Stimulated activated CD4-positive, alpha-beta T cell treated with anti-CD3 and anti-CD28 coated beads, Interleukin-1b, Interleukin-23, amount 100 ng/mL, for 24 hours (primary cell): ENCODE measurements at places on chromosomes 1 and 21.

- DNase-seq, result no peak
These were observed 3.5 kb downstream of the RGL1 start for GRCh38 chr1:183808296-183809027.

DNA sequence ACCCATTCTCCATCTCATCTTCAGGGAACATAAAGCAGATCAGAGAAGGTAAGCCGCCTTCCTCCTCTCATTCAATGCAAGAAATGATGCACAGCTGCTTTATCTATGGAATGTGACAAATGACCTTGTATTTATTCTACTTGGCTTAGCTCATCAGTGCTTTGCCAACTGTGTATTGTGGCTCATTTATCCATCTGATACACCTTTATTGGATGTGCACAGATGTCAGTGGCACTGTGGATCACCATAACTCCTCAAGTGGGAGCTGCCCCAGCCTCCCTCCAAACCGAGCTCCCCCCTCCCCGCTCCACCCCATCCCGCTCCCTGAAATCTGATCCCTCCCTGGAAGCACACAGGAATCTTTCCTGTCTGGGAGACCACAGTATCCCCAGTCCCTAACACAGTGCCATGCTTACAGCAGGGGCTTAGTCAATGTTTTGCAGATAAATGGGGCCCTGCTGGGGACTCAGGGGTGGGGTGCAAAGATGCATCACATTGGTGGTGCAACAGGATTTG is 156.0 kb upstream of the RAB4A start:
- DNase-seq, result no peak

DNA sequence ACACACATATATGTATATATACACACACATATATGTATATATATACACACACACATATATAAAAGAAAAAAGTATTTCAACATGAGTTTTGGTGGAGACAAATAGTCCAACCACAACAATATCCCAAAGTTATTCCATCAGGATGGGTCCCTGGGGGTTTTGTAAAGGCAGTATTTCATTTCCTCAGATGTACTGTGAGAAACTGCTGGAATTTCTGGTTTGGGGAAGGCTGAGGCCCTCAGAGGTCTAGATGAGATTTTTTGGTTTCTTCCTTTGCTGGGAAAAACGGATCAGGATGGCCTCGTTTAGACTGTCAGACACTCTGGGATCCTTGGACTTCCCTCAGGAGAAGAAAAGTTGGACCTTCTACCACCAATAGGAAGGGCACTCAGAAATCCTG is 36.5 kb upstream of the TENT5B start:
- no peak for DNase-seq

DNA sequence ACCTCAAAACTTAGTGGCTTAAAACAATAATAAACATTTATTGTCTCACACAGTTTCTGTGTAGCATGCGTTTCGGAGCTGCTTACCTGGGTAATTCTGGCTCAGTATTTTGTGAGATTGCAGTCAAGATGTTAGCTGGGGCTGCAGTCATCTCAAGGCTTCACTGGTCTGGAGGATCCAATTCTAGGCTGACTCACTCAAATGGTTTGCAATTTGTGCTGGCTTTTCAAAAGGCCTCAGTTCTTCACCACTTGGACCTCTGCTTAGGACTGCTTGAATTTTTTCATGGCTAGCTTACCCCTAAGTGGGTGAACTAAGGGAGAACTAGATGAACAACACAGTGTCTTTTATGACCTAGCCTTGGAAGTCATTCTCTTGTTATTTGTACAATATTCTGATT is 21.0 kb downstream of the XPR1 start:
- no peak for DNase-seq

- no peak for DNase-seq
These were observed 143.8 kb downstream of the KCTD3 start for GRCh38 chr1:215710899-215711225.

DNA sequence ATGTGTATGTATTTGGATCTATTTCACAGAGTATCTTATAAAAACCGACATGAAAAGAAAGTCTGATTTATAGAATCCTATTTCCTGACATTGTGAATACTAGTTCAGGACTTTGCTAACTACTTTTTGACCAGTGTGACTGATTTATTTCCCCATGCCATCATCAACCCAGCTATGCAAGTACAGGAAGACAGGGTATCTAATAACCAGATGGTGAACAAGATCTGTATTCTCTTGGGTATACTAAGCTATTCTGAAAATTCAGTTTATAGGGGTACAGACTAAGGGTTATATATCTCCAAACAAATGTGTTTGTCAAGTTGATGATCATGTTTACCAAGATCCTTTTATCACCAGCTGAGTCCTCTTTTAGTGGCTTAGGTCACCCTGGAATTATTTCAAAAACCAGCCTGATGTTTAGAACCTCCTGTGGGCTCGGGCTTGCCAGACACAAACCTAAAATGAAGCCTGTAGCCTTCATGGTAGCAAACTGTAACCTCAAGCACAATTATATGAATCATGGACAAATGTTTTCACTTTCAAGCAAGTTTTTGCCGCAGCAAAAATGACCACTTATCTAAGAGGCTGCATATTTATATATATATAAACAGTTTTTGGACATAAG is 185.1 kb downstream of the FGGY start:
- DNase-seq, result no peak

- no peak for DNase-seq
These were observed 257.1 kb downstream of the KCTD3 start for GRCh38 chr1:215824245-215824644.

GRCh38 chr21:42650441-42651421 is 2.7 kb upstream of the PDE9A start:
- no peak for DNase-seq

- DNase-seq, result no peak
These were observed 76.4 kb downstream of the TGFB2 start for GRCh38 chr1:218421531-218421930.

GRCh38 chr1:241485145-241485544 is 34.4 kb downstream of the FH start:
- no peak for DNase-seq

- no peak for DNase-seq
These were observed 38.6 kb downstream of the GPR3 start for GRCh38 chr1:27430903-27431600.

- DNase-seq, result no peak
These were observed 3.0 kb downstream of the FBLIM1 start for GRCh38 chr1:15761366-15762128.

- DNase-seq, result no peak
These were observed 445.6 kb upstream of the ADAMTS5 start for GRCh38 chr21:27412530-27412929.

DNA sequence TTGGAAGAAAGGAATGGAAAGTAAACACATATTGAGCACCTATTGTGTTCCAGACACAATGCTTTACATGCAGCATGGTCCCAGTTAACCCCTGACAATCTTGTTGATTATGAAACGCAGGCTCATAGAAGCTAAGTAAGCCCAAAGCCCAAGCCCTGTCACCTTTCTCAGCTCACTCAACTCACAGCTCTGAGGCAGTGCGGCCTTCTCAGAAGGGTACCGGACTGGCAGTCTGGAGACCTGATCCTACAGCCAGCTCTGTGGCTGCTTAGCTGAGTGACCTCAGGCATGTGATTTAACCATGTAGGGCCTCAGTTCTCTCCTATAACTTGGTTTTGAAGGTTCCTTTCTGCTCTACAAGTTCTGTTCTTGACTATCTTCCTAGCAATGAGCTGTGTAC is 464 bp upstream of the RNASEL start:
- DNase-seq, result no peak

DNA sequence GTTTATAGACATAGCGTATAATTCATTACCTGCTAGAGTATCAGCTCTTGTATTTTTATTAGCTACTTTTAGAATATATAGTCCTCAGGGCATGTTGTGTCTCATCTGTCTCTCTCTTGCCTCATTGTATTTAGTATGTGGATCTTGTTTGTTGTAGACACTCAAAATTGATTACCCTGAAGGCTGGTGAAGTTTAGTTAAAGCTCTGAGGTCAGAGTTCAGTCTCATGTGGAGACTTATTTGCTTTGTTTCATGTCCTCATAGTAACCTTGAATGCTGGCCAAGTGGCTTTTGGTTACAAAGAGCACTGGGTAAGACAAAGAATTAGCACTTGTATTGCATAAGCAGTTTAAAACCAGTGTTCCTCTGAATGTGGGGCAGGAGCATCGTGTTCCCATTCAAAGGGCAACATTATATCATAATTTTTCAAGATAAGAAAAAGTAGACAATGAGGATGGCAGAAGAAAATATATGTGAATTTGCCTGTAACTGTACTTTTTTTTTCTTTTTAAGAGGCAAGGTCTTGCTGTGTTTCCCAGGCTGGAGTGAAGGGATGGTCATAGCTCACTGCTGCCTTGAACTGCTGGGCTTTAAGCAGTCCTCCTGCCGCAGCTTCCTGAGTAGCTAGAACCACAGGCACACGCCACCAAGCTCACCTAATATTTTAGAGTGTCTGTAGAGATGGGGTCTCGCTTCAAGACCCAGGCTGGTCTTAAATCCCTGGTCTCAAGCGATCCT is 17.4 kb downstream of the CNST start:
- DNase-seq, result no peak

GRCh38 chr1:221632072-221632471 is 109.8 kb downstream of the DUSP10 start:
- no peak for DNase-seq

DNA sequence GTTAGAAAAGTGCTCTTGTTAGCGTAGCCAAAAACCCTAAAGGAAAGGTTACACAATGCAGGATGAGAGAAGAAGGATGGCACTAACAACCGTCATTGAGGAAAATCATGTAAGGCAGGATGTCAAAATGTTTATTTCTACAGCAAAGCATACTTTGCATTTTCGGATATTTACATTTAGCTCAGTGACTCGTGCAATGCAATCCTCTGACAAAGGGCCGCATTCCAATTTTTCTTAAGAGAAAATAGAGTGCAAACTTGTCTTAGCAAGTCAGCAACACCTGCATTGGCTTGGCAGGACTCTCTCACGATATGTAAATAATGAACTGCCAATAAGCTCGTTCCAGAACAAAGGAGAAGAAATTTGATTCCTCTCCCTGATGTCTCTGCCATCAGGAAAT is 33.3 kb downstream of the TIAM1 start:
- DNase-seq, result no peak

DNA sequence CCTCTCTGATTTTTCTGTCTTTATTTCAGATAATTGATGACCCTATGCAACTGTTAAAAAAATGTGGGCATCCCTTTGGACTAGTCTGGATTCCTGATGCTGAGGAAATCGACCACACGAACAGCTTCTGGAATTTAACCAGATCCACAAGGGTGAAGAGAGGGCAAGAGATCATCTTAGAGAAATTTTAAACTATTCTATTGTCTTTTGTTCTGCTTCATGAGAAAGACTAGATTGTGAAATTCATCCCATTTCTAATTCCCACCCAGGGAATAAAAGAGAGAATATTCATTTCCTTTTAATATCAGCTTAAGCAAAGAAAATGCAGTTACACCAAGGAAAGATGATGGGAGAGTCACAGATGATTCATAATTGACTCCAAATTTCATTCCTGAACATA is 71.8 kb downstream of the DUSP10 start:
- DNase-seq, result no peak

DNA sequence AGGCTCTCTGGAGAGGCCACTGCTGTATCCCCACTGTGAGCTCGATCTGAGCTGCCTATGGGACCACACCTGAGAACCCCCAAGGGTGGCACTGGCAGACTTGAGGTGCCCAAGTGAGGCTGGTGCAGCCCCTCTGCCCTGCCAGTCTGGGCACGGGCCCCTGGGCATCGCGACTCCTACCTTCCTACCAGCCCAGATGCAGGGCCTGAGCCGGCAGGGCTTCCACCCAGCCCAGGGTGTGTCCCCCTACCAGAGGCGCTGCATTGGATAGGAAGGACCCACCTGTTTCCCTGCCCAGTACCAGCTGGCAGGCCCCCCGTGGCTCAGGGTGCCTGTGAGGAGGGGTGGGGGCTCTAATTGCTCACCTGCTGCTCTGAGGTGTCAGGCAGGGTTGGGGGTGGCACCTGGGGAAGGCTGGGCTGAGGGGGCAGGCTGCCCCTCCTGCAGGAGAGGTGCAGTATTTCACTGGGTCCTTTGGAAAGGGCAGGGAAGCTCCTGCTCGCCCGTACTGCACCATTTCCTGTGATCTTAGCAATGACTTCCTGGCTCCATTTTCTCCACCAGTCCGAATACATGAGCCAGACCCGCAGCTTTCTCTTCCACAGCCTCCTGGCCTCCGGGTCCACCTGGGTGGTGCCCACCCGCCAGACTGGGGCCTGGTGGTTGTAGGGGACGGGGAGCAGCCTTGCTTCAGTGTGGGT is 11.8 kb downstream of the TP73 start:
- no peak for DNase-seq

- DNase-seq, result no peak
These were observed 410.1 kb upstream of the PLXNA2 start for GRCh38 chr1:208654241-208654640.

DNA sequence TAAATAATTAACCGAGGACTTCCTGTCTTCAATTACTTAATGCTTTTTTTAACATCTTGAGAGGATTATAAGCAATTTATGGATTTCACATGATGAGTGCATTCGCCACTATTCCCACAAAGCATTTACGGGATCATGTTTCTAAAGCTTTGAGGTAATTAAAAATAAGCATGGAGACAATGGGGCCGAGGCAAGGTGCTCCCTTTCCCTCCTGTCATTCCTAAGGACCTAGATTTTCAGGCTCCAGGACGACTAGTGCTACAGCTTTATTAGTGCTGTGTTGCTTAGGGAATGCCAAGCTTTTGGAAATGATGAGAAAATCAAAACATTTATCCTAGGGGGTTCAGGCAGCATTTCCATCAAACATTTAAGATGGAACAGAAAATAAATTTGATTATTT is 209.2 kb downstream of the KCTD3 start:
- DNase-seq, result no peak

GRCh38 chr1:235427447-235427846 is 60.2 kb downstream of the TBCE start:
- no peak for DNase-seq

GRCh38 chr1:88935522-88936222 is 44.3 kb upstream of the GTF2B start:
- no peak for DNase-seq

DNA sequence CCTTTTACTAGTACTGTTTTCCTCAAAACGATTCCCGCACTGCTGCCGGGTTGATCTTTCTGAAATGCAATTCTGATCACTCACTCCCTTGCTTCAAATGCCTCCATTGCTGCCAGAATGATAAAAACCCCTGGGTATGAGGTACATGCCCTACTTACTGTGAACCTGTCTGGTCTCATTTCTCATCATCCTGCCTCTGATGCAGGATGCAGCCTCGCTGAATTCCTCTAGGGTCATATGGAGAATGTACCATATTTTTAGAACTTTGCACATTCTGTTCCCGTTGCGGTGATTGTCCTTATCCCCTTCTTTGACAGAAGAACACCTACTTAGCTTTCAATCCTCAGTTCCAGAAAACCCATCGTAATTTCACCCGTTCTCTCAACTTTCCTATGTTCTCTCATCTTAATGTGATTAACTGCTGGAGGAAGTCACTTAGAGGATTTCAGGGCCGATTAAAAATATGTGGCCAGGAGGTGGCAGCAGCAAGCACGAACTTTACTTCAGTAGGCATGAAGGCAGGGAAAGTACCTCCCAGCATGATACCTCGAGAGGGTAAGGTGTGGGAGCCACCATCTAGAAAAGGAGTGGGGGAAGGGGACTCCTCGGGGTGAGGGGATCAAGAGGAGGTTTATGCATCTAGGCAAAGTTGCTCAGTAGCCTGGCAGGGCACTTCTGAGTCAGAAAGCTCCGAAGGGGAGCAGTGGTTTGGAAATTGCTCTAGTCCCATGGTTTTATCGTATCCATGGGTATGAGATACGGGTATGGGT is 361.5 kb upstream of the ZP4 start:
- DNase-seq, result no peak
